Cortex of kidney (tissue), 1 donor: ENCODE measurements at places on chromosomes 5 and 9.

DNA sequence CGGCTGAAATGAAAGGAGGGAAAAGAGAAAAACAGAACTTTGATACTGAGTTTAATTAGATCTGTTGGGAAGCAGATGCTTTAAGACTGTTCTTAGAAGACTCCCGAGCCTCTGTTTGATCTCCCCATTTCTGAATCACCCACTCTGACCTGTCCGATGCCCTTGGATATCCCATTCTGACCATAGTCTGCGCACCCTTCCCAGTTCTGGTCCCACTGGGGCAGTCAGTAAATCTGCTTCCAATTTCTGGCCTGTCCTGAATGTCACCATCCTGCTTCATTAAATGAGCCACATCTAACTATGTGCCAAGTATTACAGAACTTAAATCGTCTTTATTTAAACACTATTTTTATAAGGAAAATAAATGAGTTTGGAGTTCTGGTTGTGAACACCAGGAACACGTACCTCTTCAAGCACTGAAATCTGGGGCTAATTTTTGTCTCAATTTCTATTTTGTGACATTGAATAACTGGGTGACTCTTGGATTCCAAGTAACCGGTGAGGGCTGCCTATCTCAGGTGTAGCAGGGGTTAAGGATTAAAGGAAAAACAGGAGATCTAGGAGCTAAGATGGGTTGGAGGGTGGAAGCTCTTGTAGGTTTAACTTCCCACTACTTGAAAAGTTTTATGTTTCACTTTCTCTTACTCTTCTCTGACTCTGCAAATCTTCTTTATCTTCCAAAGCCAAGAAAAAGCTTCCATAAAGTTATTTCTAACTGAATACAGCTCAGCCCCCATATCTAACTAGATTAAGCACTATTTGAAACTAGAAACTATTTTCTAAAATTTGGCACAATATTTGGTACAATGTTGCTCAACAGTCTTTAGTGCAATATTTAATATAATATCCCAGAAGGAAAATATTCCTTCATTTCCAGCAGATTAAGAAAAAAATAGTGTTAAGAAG is 40.1 kb downstream of the ALDH1A1 start:
- no peak for DNase-seq

- DNase-seq = no peak
Measured at GRCh38 chr9:134585021-134585561, 56.5 kb upstream of the COL5A1 start.

DNA sequence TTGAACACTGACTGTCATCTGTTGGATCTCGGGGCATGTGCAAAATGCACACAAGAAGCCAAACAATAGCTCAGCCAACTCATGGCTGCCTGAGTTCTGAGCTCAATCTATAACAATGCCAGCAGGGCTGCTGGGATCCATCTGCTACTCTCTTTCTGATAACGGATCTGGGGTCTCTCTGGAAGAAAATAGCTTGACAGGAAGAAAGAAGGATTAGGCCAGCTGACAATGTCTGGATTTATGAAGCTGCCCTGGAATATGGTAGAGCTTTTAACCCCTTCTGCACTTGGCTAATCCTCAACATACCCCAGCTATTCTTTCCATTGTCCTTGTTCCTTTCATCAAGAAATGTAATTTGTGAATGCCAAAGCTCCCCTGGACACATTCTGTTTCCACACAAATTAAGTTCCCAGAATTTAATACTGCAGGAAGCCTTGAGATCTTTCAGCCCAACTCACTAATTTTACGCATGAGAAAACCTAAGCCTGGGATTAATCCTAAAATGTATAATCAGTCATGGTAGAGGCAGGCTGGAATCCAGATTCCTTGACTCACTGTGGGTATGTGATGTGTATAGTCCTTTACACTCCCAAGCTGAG is 62.7 kb upstream of the PCA3 start:
- no peak for DNase-seq

DNA sequence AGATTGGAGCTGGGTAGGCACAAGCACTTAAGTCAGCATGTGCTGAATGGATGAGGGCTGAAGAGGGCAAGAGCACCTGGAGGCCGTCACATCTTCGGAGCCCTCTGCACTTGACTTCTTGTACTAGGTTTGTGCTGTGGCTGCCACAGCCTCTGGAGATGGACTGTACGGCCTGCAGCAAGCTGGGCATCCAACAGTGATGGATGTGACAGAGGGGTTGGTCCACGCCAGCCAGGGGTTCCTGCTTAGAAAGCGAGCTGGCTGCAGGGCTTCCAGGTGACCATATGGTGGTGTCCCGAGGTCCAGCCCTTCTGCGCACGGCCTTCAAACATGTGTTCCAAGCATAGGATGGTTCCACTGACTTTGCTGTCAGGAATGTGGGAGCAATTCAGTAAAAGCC is 65.1 kb upstream of the PHYKPL start:
- DNase-seq = no peak

DNA sequence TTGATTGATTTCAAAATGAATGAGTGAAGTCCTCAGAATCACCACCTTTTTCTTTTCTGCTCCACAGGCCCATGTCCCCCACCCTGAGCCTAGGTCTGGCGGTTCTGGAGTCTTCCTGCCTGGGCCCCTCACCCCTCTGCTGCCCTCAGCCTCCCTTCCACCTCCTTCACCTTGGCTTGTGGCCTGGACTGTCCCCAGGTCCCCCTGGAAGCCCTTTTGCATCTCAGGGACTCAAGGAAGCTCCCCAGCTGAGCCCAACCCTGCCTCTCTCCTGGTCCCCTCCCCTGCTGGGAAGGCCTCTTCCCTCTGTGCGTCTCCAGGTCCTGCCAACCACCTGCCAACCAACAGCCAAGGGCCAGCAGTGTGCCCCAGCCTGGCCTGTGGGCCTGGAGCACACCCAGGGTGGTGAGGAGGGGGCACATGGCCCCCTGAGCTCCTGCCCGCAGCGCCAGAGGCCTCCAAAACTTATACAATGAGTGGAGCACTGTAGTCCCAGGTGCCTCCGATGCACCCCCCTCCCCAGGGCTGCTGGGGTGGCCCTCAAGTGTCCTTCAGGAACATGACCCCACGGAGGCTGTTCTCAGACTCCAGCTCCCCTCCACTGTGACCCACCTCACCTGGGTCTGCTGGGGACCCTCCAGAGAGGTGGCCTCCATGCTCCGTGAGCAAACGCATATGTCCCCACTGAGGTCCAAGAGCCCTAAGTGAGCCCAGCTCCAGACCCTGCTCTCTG is 20.3 kb downstream of the GLT6D1 start:
- no peak for DNase-seq

GRCh38 chr5:176719113-176719739 is 71.9 kb downstream of the TSPAN17 start:
- no peak for DNase-seq

- DNase-seq = no peak
Measured at GRCh38 chr5:110386782-110387181, 339.7 kb downstream of the TMEM232 start.

DNA sequence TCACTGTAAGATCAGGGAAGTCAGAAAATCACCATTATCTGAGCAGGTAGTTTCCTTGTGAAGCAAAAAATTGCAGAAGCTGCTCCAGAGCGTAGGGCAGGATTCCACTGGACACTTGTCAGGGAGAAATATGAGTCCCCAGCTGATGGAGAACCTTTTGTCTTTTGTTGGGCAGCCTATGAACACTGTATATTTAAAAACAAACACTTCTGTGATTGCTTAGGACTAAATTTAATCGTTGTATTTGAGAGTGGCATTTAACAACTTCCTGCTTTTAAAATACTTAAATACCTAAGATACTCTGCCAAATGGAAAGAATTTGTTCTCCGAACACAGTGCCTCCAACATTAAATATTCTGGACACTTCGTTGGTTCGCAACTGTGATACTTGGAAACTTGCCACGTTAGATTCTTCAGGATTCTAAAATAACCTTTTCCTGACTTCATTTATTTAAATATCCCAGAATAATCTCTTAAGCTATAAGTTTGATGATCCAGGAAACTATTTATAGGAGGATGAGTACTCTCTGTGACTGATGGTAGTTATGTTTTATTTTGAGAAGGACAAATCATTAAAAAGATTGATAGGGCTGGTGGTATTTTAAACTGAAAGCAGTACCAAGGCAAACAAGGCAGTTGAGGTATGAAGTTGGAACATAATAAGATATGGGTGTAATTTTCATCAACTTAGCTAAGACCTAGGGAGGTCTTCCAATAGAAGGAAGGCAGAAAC is 2.7 kb upstream of the HSPA4 start:
- DNase-seq = no peak

GRCh38 chr5:42924226-42924625 is 112.5 kb upstream of the SELENOP start:
- DNase-seq = no peak

GRCh38 chr9:124780060-124780756 is 3.3 kb downstream of the OLFML2A start:
- DNase-seq = no peak

DNA sequence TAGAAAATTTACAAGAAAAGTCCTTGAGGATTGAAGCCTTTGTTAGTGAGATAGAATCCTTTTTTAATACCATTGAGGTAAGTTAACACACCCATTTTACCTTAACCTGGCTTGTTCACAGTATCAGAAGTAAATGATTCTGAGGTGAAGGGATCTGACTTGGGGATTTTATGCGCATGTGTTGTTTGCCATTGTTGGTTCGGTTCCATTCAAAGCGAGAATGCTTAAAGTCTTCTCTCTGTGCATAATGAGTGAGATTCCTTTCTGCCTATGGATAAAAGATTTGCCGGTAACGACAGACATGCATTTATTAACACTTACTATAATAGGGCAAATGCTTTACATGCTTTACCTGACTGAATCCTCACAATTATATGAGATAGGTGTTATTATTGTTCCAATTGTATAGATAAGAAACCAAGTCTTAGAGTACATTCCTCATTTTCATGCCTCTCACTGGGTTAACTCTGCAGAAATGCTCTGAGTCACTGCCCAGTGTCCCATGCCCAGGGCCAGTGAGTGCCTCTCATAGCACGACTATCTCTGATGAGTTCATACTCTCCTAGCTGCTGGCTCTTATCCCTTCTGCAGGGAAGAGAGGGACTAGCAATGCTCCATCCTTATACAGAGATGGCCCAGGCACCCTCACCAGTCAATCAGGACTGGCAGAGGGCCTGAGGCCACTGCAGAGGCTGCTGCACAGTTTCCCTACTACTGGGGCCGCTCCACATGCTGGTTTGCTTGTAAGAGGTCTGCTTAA is 54.4 kb downstream of the CMYA5 start:
- DNase-seq = no peak

- DNase-seq = no peak
Measured at GRCh38 chr5:25056836-25057235, 412.1 kb upstream of the CDH10 start.

DNA sequence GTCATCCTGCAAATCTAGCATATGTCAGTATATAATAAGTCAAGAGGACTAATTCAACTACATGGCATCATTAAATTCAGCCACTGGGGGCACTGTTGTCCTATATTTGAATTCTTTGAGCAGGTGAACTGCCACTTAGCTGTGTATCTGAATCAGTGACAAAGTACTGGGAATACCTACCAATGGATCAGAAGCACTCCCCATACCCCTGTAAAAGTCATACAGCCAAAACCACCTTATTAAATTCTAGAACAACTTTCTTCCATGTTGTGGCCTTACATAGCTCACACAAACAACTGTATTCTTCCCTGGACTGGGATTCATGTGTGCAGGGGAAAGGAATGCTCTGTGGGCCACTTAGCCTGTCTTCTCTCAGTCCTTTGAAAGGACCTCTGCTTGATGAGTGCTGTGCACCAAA is 57.4 kb upstream of the PLPP6 start:
- no peak for DNase-seq

- no peak for DNase-seq
Measured at GRCh38 chr9:133087429-133088145, 25.8 kb downstream of the CEL start.

DNA sequence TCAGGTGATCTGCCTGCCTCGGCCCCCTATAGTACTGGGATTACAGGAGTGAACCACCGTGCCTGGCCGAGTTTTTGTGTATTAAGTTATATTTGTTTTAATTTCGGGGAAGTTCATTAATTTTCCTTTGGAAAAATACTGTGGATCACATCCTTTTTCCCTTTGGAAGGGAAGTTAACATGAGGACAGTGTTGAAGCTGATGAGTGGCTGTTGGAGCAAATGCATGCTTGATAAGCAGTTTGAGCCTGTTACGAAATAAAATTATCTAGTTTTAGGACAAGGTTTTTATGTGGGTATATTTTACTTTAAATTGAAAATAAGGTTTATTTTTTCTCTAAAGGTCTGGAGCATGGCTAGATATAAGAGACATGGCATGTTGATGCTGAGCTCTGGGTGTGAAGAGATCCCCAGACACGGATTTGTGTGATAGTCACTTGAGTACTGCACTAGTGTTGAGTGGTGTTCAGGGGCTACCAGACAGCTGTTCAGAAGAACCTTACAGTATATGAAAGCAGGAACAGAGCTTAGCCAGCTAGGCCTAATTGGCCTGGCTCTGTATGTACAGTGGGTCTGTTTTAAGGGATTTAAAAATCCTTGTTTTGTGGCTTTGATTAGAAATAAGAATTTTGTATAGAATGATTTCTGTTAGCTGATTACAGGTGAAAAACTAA is 17.4 kb downstream of the LMNB1 start:
- no peak for DNase-seq

GRCh38 chr5:143334903-143335302 is 68.6 kb downstream of the NR3C1 start:
- DNase-seq = no peak

DNA sequence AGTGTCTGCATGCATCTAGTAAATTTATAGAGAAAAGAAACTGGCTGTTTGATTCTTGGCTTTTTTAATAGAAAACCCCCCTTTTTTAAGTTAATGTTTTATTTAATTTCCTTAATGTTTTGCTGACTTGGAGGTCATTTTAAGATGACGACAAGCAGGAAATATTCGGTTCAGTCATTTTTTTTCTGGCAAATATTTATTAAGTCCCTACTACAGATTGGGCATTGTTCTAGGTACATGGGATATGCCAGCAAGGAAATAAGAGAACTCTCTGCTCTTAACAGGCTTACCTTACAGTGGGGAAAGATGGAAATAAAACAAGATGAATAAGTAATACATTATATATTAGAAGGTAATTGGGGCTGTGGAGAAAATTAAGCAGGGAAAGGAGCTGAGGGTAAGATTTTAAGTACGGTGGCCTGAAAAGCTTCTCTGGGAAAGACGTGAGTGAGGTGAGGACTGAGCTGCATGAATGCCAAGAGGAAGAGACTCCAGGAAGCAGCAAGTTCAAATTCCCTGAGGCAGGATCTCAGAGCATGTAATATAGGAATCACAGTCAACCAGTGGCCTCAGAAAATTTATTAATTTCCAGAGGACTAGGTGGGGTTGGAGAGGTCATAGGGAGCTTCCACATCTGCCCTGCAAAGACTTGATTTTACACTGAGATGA is 316.0 kb upstream of the DAP start:
- DNase-seq = no peak

GRCh38 chr9:103203172-103203571 is 208.0 kb downstream of the CYLC2 start:
- DNase-seq = no peak
